Aorta (tissue), 5 donors: ENCODE measurements at places on chromosomes 2 and 18. TPM values are rescaled to one million over a fixed set of nuclear protein-coding genes. Genes with fewer than 3 reads are reported as not detected.

The SFTPB gene
- 2.3 TPM for polyA plus RNA-seq

The TMEM18 gene
- polyA plus RNA-seq: 26.2 TPM

The CCDC68 gene
- 9.4 TPM for polyA plus RNA-seq

The TXNDC2 gene
- not detected for polyA plus RNA-seq

The RESP18 gene
- polyA plus RNA-seq: not detected

The POMC gene
- 4.5 TPM for polyA plus RNA-seq

The PAX8 gene
- polyA plus RNA-seq: not detected

The RAPH1 gene
- 3.7 TPM for polyA plus RNA-seq

The PSMA8 gene
- not detected for polyA plus RNA-seq

The STARD6 gene
- not detected for polyA plus RNA-seq

The HTR2B gene
- polyA plus RNA-seq: 2.8 TPM

The CYP27C1 gene
- not detected for polyA plus RNA-seq

The XIRP2 gene
- polyA plus RNA-seq: 3.8 TPM

The SMYD5 gene
- 4.3 TPM for polyA plus RNA-seq
